ENCODE measurements at places on chromosomes 7 and 10. TPM values are rescaled to one million over a fixed set of nuclear protein-coding genes. Genes with fewer than 3 reads are reported as not detected.

Gene LLCFC1
- not detected for total RNA-seq

Gene JAZF1
- total RNA-seq: 11.1 TPM

Gene CDHR1
- total RNA-seq: 0.13 TPM

Gene DRGX
- not detected for total RNA-seq

Gene ELAPOR2
- total RNA-seq: 13.7 TPM

Gene TRIL
- under 0.01 TPM for total RNA-seq

Gene AKR1C8
- not detected for total RNA-seq

Gene AGMO
- not detected for total RNA-seq

Gene PTER
- total RNA-seq: 22.3 TPM

Gene CCSER2
- total RNA-seq: 50.8 TPM

Gene BUB3
- total RNA-seq: 267 TPM

Gene PIK3AP1
- 0.40 TPM for total RNA-seq

Gene BMPER
- total RNA-seq: 0.50 TPM

Gene BTBD16
- total RNA-seq: not detected

Gene FAM25C
- total RNA-seq: not detected

Gene GTF2IRD1
- 5.6 TPM for total RNA-seq

Gene OR2A12
- total RNA-seq: not detected

Gene IL15RA
- 14.9 TPM for total RNA-seq

Gene NEBL
- total RNA-seq: 2.2 TPM

Gene TMEM236
- 0.14 TPM for total RNA-seq

Gene PSD
- 0.07 TPM for total RNA-seq

Gene ENTPD1
- total RNA-seq: 19.6 TPM

Gene ZNF488
- not detected for total RNA-seq

Gene TAS2R41
- total RNA-seq: not detected

Gene DENND2A
- not detected for total RNA-seq

Gene WNT8B
- not detected for total RNA-seq

Gene SPDYE5
- under 0.01 TPM for total RNA-seq

Gene STEAP2
- total RNA-seq: 8.2 TPM

Gene PDE6C
- not detected for total RNA-seq

Gene CCNY
- total RNA-seq: 75.4 TPM

Gene COL17A1
- total RNA-seq: 1.7 TPM

Gene SUN3
- not detected for total RNA-seq

Gene MYOZ1
- not detected for total RNA-seq

Gene IGF2BP3
- total RNA-seq: 196 TPM

Gene TEX47
- total RNA-seq: not detected

Gene SNX10
- total RNA-seq: 0.80 TPM

Gene PTPRN2
- 1.3 TPM for total RNA-seq

Gene ADRA2A
- 0.40 TPM for total RNA-seq

Gene PRKCQ
- 0.72 TPM for total RNA-seq

Gene MYH16
- 0.93 TPM for total RNA-seq

Gene MKI67
- total RNA-seq: 63.0 TPM

Gene AGAP3
- 97.4 TPM for total RNA-seq

Gene DIP2C
- 5.7 TPM for total RNA-seq

Gene COL28A1
- total RNA-seq: not detected

Gene TACR2
- total RNA-seq: 0.13 TPM

Gene OPN1SW
- not detected for total RNA-seq

Gene PCGF5
- total RNA-seq: 52.1 TPM

Gene ABHD11
- 7.4 TPM for total RNA-seq

Gene PDAP1
- total RNA-seq: 61.8 TPM

Gene FAM25G
- not detected for total RNA-seq

Gene CTBP2
- 89.2 TPM for total RNA-seq

Gene LIPM
- total RNA-seq: not detected

Gene GPRIN2
- total RNA-seq: not detected

Gene FXYD4
- not detected for total RNA-seq

Gene CREB3L2
- total RNA-seq: 65.3 TPM

Gene NME8
- not detected for total RNA-seq

Gene SRI
- 141 TPM for total RNA-seq
